ENCODE measurements at places on chromosomes 5 and 9. TPM values are rescaled to one million over a fixed set of nuclear protein-coding genes. Genes with fewer than 3 reads are reported as not detected.

DNA sequence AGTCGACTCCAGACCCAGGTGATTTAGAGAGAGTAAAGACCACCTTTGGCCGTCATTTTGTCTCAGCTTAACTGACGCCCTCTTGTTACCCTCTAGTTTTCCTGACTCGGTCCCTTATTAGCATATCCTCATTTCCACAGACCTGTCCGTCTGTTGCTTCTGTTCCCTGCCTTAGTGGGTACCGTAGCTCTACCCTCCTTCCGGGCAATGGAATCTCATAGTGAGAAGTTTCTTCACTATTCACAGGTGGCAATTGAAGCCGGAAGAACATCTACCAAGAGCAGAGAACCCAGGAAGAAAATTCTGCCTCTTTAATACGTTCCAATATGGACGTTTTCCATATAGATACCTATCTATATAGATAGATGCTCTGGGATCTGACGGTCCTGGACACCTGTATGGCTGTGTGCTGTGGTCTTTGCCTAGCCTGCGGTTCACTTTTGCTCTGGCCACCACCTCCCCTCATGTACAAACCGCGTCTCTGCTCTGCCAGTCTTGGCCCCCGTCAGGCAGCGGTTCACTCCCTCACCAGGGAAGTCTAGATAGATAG lies 652 bp upstream of the TMEM161B start:
- peak; percentile 24 for DNase-seq

- peak; percentile 78 for DNase-seq
These were observed 62.4 kb upstream of the UBAC1 start for GRCh38 chr9:136023410-136024225.

DNA sequence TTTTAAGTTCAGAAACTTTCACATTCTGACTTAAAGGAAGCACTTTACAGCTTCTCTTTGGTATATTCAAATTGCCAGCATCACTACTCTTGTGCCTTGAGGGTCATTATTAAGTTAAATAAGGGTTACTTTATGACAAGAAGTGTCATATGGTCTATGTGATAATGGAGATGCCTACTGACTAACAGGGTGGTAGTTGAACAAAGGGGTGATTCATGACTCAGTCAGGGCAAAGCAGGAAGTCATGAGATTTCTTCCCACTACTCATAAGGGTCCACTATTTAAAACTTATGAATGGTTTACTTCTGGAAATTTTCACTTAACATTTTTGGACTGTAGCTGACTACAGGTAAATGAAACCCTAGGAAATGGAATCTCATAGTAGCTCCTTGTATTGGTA lies 938.3 kb upstream of the PTPRD start:
- DNase-seq, result no peak

DNA sequence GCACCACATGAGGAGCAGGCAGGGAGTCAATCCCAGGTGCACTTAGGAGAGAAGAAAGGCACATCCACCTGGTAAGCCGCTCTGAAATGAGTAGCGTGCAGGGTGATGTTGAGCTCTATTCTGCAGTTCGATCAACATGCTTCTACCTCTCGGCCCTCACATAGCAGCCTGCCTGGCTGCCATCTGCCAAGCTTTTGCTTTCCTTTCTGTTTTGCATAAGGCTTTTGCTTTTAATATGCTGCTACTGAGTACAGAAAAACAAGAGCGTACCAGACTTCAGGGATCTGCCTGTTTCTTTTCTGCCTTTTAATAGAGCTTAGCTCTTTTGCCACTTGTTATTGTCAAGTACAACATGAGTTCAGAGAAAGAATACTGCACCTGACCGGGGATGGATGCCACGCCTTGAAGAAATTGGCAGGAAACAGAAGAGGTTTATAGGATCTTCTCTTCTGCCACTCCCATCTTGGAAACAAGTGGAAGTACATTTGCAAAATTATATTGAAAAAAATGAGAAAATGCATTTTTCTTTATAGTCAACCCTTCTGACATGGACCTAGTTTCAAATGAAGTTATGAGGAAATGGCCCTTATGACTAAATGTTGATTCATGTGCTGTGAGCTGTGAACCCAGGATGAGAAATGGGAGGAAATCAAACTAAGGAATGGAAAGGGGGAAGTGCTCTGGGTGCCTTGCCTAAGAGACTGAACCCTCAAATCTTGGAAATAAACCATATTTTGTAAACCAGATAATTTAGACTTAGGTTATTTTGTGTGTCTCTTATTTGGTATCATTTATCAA lies 4.0 kb upstream of the FCHO2 start:
- DNase-seq, result peak; percentile 65

GRCh38 chr5:66565878-66566277 lies 30.3 kb upstream of the MAST4 start:
- DNase-seq, result no peak

DNA sequence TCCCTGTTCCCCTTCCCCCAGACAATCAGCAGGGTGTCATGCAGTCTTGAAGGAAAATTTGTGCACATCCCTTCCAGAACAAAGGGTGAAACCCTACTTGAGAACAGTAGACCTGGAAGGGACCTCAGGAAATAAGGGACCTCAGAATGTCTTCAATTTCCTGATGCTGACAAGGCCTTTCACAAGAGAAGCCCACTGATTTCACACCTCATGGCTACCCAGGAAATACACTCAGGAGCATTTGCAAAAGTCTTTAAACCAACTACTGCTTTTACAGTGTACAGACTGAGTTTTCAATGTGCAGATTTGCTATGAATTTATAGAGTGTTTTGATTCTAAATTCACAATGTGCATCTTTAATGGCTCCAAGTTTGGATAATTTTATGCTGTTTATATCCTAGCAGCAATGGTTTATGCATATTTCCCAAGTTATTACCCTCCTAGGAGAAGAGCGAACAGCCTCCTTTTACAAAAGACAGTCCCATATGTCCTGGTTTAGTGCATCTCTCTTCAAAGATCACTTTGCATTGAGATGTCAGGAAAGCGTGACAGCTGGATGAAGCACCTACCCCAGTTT lies 74.8 kb downstream of the GALNT10 start:
- DNase-seq, result no peak

GRCh38 chr5:83590966-83591365 lies 119.4 kb downstream of the VCAN start:
- DNase-seq, result no peak

DNA sequence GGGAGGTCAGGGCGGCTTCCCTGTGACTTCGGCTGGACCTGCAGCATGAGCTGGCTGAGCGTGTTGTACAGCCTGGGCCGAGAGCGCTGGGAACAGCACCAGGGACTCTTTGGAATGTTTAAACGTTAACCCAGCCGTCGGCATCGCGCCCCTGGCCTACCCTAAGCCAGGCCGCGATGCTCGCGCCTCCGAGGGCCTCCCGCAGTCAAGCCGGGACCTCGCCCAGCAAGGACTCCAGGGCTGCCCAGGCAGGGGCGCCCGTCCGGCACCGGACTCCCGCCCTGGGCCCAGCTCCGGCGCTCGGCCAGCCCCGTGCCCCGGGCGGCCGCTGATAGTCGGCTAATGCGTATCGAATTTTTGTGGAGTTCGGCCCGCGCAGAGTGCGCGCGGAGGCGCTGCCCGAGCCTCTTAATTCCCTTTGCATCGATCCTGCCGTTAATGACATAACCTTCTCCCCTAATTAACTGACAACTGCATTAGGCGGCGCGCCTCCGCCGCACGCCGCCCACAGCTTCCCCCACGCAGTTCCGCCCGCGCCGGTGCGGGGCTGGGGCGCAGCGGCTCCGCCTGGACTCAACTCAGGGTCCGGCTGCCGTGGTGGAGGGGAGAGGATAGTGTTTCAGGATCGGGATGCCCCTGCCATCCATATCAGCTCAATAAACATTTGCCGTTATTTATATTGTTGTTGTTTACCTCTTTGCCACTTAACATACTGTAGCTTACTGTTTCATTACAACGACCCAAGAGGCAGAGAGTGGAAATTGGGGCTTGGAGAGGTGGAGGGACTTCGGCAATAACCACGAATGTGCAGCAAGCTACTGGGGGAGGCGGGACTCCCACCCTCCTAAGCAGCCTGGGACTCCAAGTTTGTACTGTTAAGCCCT lies 28.8 kb upstream of the CDC23 start:
- peak; percentile 55 for DNase-seq

DNA sequence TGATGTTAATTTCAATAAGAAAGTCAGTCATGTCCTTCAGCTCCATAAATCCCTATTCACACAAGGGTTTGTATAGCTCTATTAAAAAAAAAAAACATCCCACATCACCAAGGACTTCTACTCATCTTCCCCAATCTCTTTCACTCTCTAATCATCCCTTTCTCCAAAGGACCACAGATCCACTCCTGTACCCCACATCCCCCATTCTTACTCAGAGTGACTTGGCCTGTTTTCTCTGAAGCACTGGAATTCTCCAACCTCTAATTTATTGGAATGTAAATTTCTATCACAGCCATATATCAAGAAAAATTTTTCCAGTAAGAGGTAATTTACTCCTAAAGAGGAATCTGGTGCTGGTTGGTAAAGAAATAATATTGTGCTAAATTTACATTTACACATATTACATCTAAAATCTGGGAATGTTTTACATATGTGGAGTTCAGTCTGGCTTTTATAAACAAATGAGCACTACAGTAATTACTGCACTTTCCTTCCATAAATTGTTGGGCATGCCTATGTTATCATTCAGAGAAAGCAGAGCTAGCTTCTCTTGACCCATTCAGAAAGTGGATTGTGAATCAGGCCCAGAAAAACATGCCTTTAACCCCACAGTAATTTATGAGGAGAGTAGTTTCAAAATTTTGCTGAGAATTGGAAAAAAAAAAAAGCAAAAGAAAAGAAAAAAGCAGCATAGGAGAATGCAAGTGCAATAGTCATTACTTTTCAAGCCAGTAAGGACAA lies 399.5 kb upstream of the TNC start:
- no peak for DNase-seq

DNA sequence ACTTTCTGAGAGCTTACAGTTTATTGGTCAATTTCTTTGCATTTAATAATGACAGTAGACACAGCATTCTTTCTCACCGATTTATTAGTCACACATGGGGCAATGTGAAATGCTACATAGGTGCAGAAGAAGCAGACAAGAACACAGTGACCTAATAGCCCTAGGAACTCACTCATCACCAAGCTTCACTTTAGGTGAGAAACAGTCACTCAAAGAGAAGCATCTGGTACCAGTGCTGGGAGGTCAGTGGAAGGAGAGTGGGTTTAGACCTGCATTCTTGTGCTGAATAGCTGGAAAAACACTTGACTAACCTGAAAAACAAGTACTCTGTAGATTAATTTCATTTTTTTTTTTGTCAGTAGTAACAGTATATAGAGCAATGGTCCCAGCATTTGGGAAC lies 179.6 kb downstream of the GRIA1 start:
- DNase-seq, result no peak

- DNase-seq, result no peak
These were observed 36.5 kb upstream of the IRX4 start for GRCh38 chr5:1919209-1919566.

GRCh38 chr5:55509796-55510522 lies 24.8 kb downstream of the PLPP1 start:
- DNase-seq, result peak; percentile 16

GRCh38 chr5:179254638-179255271 lies 90.5 kb downstream of the ADAMTS2 start:
- no peak for DNase-seq

DNA sequence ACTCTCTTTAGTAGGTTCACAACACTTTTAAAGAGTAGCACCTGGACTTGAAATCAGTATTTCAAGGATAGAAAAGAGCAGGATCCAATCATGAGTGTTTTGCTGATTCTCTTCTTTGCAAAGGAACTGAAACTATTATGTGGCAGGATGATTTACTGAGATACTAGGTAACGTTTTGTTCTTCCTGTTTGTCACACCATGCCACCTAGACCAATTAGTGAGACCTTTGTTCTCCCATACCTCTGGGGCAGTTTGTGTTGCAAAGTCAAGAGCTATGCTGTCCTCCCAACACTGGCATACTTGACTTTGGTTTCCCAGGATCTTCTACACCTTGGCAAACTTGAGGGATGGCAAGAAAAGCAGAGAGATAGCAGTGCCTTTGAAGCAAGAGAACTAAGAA lies 43.4 kb downstream of the PPP1R2B start:
- no peak for DNase-seq

DNA sequence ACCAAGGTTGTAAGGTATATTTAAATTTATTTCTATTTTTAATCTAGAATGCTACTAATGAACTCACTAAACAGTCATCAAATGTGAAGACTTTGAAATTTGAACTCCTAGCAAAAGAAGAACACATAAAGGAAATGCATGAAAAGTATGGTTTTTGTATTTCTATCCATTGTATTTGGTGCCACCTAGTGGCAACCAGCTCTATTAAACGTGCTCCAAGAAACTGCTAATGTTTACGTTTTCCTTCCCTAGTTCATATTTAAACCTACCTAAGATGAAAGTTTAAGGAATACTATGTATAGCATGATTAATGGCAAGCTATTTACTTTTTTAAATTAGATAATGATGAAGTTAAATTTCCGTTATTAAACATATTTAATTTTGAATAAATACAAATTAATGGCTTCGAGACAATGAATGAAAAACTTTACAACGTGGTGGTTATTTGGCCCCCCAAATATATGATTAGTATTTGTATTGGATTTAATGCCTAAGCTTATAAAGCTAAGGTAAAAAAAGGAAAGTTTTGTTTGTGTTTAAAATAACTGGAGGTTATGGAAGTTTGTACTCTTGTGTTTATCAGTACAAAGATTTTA lies 115.9 kb upstream of the SH3GL2 start:
- peak; percentile 74 for DNase-seq

GRCh38 chr5:139725073-139725830 lies 70.4 kb upstream of the PSD2 start:
- peak; percentile 84 for DNase-seq

- peak; percentile 68 for DNase-seq
These were observed 157.2 kb upstream of the DMRT1 start for GRCh38 chr9:684054-684890.

DNA sequence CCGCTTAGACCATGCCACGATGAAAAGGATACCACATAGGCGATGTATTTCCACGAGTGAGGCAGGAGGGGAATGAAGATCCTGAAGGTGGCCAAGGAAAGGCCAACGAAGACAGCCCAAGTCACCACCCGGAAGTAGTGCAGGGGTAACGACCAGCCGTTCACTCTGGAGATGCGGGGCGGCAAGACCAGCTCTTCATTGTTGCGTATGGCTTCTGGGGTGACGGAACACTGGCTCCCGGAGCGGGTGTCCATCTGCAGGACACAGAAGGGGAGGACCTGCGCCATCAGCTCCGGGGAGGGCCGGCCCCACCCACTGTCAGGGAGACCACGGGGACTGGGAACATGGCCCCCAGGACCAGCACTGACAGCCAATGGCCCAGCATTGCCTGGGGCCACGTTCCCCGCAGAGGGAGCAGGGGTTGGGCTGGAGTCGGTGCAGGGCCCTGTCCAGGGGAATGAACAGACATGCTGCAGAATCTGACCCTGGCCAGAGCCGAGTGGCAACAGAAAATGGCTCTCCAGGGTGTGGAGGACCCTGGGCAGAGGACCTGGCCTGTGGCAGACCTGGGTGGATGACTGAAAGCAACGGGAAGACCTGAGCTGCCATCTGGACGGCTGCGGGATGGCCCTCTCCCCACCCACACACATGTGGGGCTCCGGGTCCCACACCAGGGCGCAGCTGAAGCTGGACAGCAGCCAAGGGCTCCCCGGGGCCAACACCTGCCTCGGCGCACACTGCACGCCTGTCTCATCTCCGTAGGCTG lies 17.7 kb downstream of the ZDHHC11B start:
- no peak for DNase-seq

The KCNIP1 gene
- total RNA-seq, result 20.8 TPM

The CATSPER3 gene
- total RNA-seq, result not detected

The THBS4 gene
- 0.28 TPM for total RNA-seq

The CDC14B gene
- total RNA-seq, result 7.0 TPM

The KIAA0825 gene
- total RNA-seq, result 1.9 TPM

The TTC16 gene
- not detected for total RNA-seq

All from dermis blood vessel endothelial cell (primary cell).